ENCODE measurements at places on chromosomes 5 and 9.

GRCh38 chr5:94832685-94833084 lies 214.2 kb downstream of the SLF1 start:
- no peak overlapping the region for H3K27ac ChIP-seq
- H3K36me3 ChIP-seq, result no peaks in the 10 kb centered on the region
- no peak overlapping the region for H3K4me3 ChIP-seq
- no peak for DNase-seq
- no peaks in the 10 kb centered on the region for H3K4me1 ChIP-seq

DNA sequence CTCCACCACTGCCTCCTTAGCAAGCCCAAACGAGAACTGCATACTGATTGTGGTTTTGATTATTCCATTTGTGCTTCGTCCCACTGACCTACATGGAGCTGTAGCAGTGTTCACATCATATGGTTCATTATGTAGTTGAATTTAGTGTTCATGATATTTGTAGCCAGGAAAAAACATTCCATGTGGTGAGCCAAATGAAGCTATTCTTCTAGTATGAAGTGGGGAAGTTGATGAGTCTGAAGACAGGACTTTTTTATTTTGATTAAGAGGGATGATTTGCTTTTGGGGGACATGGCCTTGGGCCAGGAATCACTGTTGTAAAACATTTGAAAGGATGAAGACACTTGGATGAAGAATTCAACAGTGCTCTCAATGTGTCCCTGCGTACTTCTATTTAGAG lies 192.9 kb upstream of the SLC27A6 start:
- H3K4me3 ChIP-seq, result no peak overlapping the region
- no peaks in the 10 kb centered on the region for H3K4me1 ChIP-seq
- no peak overlapping the region for H3K27ac ChIP-seq
- H3K36me3 ChIP-seq, result no peaks in the 10 kb centered on the region
- no peak for DNase-seq

GRCh38 chr5:99765011-99765410 lies 770.2 kb upstream of the FAM174A start:
- no peaks in the 10 kb centered on the region for H3K36me3 ChIP-seq
- no peak for DNase-seq

GRCh38 chr5:2903451-2904395 lies 152.2 kb upstream of the IRX2 start:
- no peaks in the 10 kb centered on the region for H3K36me3 ChIP-seq
- DNase-seq, result peak; percentile 75
- no peak overlapping the region for H3K27ac ChIP-seq
- H3K4me1 ChIP-seq, result no peaks in the 10 kb centered on the region

DNA sequence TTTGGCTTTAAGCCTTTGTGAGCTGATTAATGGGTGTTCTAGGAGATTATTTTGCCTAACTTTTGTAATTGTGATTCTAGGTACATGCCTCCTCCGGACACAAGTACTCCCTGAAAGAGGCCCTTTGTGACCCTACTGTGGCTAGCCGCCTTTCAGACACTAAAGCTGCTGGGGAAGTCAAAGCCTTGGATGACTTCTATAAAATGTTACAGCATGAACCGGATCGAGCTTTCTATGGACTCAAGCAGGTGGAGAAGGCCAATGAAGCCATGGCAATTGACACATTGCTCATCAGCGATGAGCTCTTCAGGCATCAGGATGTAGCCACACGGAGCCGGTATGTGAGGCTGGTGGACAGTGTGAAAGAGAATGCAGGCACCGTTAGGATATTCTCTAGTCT lies 13.6 kb downstream of the ITGA1 start:
- H3K27me3 ChIP-seq, result no peaks in the 10 kb centered on the region
- H3K36me3 ChIP-seq, result no peaks in the 10 kb centered on the region
- peaks cover 65% of the 10 kb centered on the region for H3K4me1 ChIP-seq
- peak overlapping the region; percentile 72 for H3K4me3 ChIP-seq
- peak overlapping the region; percentile 96 for H3K27ac ChIP-seq

Data from vagina (tissue), 2 donors.